Small intestine (tissue), 16 donors: ENCODE measurements at places on chromosomes 16 and 17. TPM values are rescaled to one million over a fixed set of nuclear protein-coding genes. Genes with fewer than 3 reads are reported as not detected.
A peak's percentile ranks its signal among the peaks of the same experiment; 100 is the strongest.

DPEP3 gene
- polyA plus RNA-seq = 0.10 TPM

MPP3 gene
- polyA plus RNA-seq = 2.2 TPM

MEOX1 gene
- polyA plus RNA-seq = not detected

COX6A2 gene
- 15.0 TPM for polyA plus RNA-seq

- H3K27ac ChIP-seq = peak overlapping the region; percentile 58
- H3K4me3 ChIP-seq = no peak overlapping the region
- H3K4me1 ChIP-seq = peaks cover 25% of the 10 kb centered on the region
- no peaks in the 10 kb centered on the region for H3K27me3 ChIP-seq
Measured at GRCh38 chr16:79164388-79164995, 436.0 kb downstream of the MAF start.

DNA sequence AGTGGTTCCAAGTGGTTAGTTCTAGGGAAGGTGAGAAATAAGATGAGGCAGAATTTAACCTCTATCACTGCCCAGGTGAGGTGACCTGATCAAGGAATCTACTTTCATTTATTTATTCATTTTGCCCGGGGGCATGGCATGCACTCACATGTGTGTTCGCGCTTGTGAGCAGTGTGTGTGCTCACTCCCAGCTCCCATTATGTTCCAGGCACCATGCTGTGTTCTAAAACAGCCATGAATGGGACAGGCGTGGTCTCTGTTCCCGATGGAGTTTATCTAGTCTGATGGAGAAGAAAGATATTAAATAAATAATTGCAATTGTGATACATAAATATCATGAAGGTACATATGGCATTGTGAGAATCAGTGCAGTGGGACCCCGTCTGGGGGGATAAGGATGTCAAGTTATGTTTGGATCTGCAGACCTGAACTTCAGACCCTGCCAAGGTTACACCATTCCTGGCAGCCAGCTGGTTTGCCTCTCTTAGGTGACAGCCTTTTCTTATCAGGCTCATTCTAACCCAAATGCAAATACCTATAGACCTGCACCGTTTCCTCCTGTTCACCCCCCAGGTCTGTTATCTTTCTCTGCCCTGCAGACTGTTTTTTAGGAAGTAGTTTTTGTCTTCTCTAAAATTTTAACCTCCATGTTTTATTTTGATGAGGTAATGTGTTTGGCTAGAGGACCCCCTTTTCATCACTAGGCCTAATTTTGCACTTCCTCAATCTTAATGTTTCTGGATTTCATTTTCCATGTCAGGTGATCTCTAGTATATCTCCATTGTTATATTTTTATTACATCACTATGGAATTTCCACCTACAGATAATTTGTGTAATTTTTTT is 11.8 kb downstream of the CYB5B start:
- DNase-seq = peak; percentile 35
- peaks cover 8% of the 10 kb centered on the region for H3K4me1 ChIP-seq
- H3K4me3 ChIP-seq = no peak overlapping the region
- peaks cover 3% of the 10 kb centered on the region for H3K36me3 ChIP-seq
- peak overlapping the region; percentile 11 for H3K27ac ChIP-seq

DNA sequence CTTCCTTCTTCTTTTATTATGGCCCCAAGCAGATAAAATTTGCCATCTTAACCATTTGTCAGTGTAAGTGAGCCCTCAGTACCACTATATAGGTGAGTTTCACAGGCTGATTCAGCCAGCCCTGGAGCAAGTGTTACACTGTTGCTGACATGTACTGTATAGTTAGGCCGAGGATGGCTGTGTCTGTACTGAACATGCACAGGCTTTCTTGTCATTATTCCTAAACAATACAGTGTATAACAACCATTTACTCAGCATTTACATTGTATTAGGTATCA is 53.7 kb downstream of the AMFR start:
- no peak overlapping the region for H3K27ac ChIP-seq
- H3K4me1 ChIP-seq = no peaks in the 10 kb centered on the region
- no peak overlapping the region for H3K4me3 ChIP-seq
- DNase-seq = no peak
- H3K36me3 ChIP-seq = peaks cover 10% of the 10 kb centered on the region
- H3K27me3 ChIP-seq = no peaks in the 10 kb centered on the region

- peak within 1 kb of the TSS; percentile 91 for H3K27ac ChIP-seq
- H3K36me3 ChIP-seq = no peaks in the 10 kb centered on the region
- peak within 1 kb of the TSS; percentile 90 for H3K4me3 ChIP-seq
- H3K4me1 ChIP-seq = no peaks in the 10 kb centered on the region
- peak; percentile 74 for DNase-seq
Measured at GRCh38 chr16:381789-382717, at the start of gene PGAP6. Gene PGAP6, minus strand, starts transcription at chr16:381978. Its CDS starts 157 bp downstream, at chr16:381821.

DNA sequence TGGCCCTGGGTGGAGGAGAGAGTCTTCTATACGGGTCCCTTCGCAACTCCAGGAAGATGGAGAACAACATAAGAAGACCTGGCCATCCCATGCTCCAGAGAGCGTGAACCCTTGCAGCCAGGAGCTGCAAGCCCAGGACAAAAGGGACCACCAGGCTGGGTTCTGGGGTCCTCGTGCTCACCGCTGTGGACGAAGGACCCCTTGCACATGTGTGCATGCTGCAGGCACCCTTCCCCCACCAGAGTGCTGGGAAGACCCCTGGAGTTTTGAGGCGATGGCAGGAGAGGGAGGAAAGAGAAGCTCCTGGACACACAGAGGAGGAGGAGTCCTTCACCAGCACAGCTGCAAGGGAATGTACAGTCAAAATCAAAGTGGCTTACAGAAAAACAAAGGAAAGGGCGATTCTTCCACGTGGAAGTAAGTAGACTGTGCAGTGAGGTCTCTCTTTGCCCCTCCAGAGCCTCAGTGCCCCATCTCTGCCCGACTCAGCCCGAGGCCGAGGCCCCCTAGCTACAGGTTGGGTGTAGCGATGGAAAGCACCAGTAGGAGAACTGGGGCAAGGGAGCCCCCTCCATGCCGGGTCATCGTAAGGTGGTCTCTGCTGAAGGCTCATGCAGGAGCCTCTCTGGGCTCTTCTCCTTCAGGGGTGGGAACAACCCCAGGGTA is 51.3 kb downstream of the PIMREG start:
- no peak overlapping the region for H3K4me3 ChIP-seq
- no peaks in the 10 kb centered on the region for H3K36me3 ChIP-seq
- no peak overlapping the region for H3K27ac ChIP-seq
- no peak for DNase-seq
- H3K27me3 ChIP-seq = peaks cover 14% of the 10 kb centered on the region

DNA sequence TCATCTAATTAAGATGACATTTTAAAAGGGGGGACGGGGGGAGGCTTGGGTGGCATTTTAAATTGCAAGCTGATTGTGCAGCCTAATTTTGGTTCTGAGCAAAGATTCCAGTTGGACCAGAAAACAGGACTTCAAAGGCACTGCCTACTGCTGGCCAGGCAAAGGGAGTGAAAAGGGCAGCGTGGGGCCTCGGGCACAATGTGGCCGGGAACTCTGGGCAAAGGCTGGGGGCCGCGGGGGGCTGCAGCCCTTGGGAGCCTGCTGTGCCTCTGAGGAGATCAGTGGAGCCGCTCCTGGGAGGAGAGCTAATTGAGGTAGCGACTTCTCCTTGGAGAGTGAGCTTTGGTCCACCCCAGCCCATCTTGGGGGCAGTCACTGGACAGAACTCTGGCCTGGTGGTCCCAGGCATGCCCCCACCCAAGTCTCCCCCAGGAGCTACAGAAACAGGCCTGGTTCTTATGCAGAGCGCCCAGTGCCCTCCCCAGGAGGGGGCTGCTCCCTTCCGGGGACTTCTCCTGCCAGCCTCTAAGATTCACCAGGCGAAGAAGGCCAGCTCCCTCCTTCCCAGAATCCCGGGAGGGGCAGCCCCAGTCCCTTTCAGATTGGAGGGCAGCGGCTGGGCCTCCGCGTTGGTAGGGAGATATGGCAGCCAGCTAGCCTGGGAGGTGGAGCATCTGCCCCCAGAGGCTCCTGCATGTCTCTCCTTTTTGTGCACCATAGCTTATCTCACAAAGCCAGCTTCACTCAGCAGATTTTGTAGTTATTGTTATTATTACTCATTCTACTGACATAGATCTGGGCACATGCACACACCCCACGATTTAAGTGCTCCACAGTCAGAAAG is 115.6 kb downstream of the GNAO1 start:
- H3K27me3 ChIP-seq = no peaks in the 10 kb centered on the region
- H3K27ac ChIP-seq = no peak overlapping the region
- H3K36me3 ChIP-seq = no peaks in the 10 kb centered on the region
- DNase-seq = no peak
- no peak overlapping the region for H3K4me3 ChIP-seq

DNA sequence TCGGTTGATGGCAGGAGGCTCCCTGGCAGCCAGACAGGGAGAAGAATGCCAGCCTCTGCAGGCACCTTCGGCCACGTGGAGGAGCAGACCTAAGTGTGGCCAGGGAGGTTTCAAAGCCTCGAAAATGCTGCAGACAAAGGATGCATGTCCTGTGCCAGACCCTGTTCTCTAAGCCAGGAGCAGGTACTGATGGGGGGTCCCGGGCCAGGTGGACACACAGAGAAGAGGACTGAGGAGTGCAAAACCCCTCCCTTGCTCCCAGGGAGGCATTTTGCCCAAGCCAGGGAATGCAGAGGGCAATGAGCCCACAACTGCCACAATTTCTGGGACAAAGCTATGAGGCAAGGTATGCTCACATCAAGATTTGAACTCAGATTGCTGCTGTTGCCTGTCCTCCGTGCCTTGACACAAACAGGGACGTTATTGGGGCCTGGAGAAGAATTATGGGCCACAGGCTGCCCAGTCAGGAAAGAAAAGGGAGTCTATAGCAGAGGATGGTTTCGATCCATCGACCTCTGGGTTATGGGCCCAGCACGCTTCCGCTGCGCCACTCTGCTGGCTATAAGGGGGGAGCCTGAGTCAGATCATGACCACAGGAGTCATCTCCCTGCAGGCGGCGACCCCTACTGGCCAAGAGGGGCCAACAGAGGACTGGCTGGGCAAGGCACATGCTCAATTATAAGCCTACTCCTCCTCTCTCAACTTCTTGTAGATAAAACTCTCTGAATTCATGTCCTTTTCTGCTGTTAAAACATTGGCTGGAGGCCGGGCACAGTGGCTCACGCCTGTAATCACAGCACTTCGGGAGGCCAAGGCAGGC is 25.1 kb upstream of the FOXK2 start:
- H3K27me3 ChIP-seq = no peaks in the 10 kb centered on the region
- H3K4me3 ChIP-seq = no peak overlapping the region
- H3K4me1 ChIP-seq = peaks cover 15% of the 10 kb centered on the region

DNA sequence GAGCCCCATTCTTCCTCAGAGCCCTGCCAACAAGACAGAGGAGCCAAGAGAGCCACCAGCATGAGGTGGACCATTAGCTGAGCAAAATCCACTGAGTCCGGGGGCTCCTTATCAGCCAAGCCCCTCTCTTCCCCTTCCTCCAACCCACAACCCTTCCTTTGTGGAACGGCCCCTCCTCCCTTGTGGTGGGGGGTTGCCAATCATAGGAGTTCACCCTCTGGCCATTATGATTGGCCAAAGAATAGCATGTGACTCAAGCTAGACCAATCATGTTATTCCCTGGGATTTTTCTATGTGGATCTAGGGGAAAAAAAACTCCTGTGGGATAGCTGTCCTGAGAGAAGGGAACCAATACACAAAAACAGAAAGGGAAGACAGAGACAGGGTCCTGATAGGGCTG is 120.5 kb downstream of the C16orf95 start:
- H3K4me1 ChIP-seq = no peaks in the 10 kb centered on the region
- H3K4me3 ChIP-seq = no peak overlapping the region
- H3K27ac ChIP-seq = no peak overlapping the region
- no peak for DNase-seq

- DNase-seq = peak; percentile 61
- no peak overlapping the region for H3K4me3 ChIP-seq
- H3K36me3 ChIP-seq = peaks cover 88% of the 10 kb centered on the region
- H3K27ac ChIP-seq = no peak overlapping the region
- H3K27me3 ChIP-seq = no peaks in the 10 kb centered on the region
Measured at GRCh38 chr17:16456742-16457316, 35.2 kb downstream of the LRRC75A start.

DNA sequence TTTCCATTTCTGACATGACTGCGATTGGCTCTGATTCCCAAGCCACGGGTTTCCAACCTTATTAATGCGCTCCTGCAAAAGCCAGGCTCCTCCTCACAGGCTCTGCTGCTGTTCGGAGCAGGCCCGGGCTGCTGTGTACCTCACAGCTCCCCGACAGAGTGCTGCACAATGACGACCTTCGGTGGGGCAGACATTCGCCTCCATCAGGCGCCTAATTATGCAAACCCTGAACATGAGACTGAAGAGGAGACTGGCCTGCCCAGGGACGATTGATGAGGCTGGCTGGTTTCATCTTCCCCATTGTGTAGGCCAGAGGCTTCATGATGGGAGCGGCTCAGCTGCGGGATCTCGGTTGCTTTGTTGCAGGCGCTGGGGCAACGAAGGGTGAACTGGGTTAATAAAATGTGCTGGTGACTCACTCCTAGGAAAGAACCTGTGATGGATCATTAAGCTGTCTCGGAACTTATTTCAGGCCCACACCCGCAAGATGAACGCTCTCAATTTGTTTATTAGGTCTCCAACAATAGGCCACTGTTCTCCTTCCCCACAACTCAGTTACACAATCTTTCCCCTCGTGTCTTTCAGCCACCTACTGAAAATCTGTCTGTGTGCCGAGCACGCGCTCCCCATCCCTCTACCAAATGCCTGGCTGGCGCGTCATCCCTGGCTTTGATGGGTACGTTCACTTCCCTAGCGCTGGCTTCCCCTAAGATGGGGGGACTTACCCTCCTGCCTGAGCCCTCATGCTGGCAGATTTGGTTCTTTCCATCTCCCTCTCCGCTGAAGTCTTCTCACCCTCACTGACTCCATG is 27.2 kb upstream of the TOB1 start:
- peak; percentile 68 for DNase-seq
- H3K4me1 ChIP-seq = no peaks in the 10 kb centered on the region
- H3K4me3 ChIP-seq = no peak overlapping the region
- H3K27me3 ChIP-seq = no peaks in the 10 kb centered on the region
- H3K27ac ChIP-seq = peak overlapping the region; percentile 32

DNA sequence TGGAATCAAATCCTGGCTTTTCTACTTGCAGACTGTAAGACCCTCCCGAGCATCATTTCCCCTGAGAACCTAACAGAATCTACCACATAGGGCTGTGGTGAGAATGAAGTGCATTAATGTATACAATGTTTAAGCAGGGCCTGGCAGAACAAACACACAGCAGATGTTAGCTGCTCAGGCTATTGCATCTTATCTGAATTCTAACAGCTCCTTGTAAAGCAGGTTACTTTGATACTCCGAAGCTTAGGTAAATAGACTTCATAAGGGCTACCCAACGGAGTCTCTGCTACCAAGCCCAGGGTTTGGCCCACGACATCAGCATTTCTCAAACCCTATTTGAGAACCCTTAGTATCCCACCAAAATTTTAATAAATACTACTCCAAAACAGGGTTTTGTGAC is 24.4 kb upstream of the NOS2 start:
- H3K27ac ChIP-seq = no peak overlapping the region
- H3K4me3 ChIP-seq = no peak overlapping the region
- H3K4me1 ChIP-seq = peaks cover 16% of the 10 kb centered on the region
- H3K36me3 ChIP-seq = no peaks in the 10 kb centered on the region
- H3K27me3 ChIP-seq = no peaks in the 10 kb centered on the region

GRCh38 chr17:77821114-77821513 is 137.4 kb upstream of the TNRC6C start:
- no peak for DNase-seq
- H3K4me3 ChIP-seq = no peak overlapping the region
- H3K27ac ChIP-seq = no peak overlapping the region
- H3K36me3 ChIP-seq = no peaks in the 10 kb centered on the region

- peaks cover 46% of the 10 kb centered on the region for H3K36me3 ChIP-seq
- no peaks in the 10 kb centered on the region for H3K27me3 ChIP-seq
- no peak overlapping the region for H3K4me3 ChIP-seq
- no peak overlapping the region for H3K27ac ChIP-seq
- no peaks in the 10 kb centered on the region for H3K4me1 ChIP-seq
- no peak for DNase-seq
Measured at GRCh38 chr17:36578671-36579070, 13.0 kb upstream of the DHRS11 start.
